Activated T-cell treated with anti-CD3 and anti-CD28 coated beads, Interleukin-2, amount 50 U/mL, for 48 hours (primary cell): ENCODE measurements at places on chromosomes 13 and 19.

DNA sequence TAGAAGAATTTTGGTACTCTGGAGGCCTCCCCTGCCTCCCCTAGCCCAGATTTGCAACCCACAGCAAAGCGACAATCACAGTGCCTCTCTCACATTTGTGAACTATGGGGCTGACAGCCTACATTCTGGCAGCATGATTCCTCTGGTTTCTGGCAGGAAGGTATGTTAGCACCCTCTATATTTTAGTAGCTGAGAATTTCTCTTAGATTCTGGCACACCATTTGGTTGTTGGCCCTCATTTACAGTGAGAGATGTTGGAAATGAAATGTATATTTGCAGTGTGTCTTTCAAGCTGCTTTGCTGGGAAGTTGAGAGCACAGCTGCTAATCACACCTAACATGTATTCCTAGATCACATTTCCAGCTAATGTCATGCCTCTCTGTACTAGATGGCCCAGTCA, 735.0 kb downstream of the FGF9 start:
- no peak for DNase-seq

GRCh38 chr19:4144666-4145249, 8.7 kb upstream of the CREB3L3 start:
- no peak for DNase-seq

DNA sequence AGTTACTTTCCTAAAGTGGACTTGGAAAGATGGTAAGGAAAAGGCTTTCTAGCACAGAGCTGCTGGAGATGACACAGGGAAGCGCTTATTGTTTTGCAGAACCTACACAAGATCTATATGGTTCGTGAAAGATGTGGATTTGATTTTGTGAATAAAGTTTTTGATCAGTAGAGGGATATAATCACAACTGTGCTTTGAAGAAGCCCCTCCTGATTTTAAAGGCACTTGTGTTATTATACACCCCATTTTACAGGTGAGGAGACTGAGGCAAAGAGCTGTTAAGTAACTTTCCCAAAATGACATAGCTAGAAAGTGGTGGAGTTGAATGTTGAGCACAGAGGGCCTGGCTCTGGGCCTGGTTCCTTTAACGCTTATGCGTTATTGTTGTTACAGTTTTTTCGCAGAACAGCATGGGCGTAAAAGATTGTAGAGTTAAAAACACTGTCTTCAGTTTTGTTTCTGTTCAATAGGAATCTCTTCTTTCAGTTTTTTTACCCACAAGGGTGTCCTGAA, 1.4 kb downstream of the TDRD3 start:
- no peak for DNase-seq

- no peak for DNase-seq
Observed at GRCh38 chr13:60112771-60113170, 51.0 kb downstream of the DIAPH3 start.

- no peak for DNase-seq
Observed at GRCh38 chr13:45162821-45163220, 38.0 kb downstream of the KCTD4 start.

DNA sequence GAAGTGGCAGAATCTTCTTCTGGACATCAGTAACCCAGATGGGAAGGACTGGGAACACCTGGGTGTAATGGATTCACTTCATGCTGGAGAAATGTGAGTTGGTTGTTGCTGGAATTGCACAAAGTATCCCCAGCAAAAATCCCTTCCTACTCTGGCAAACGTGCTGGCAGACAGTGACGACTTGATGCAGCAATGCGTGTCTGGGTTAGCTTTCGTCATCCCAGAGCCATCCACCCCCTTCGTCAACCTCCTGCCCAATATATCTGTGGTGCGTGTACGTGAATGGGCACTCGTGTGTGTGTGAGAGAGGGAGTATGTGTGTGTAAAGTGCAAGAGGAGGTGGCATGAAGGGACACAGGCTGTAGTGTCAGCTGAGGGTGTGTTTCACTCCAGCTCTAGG, 70.9 kb downstream of the TM9SF2 start:
- DNase-seq: no peak
